ENCODE measurements at places on chromosomes 5 and 9.
A peak's percentile ranks its signal among the peaks of the same experiment; 100 is the strongest.

GRCh38 chr9:79447308-79447605, 124.5 kb upstream of the TLE4 start:
- DNase-seq, result no peak

GRCh38 chr9:72680593-72681282, 159.3 kb downstream of the TMC1 start:
- no peak for DNase-seq

DNA sequence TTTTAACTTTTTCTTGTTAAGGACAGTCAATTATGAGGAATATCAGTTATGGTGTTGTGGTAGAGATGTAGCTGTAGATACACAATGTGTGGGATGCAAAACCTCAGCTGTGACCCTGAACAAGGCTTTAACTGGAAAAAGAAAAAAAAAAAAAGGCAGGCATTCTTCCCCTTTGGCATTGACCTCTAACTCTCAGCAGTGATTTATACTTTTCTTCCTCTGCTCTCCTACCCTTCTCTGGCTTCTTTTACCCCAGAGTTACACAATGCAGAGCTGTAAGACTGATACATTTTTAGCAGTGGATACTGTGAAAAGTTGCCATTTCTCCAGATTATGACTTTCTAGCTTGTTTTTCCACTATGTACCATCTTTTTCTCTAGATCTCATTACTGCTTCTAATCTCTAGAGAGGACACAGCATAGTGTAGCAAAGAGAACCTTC, 2.0 kb downstream of the CTNNAL1 start:
- DNase-seq, result no peak

DNA sequence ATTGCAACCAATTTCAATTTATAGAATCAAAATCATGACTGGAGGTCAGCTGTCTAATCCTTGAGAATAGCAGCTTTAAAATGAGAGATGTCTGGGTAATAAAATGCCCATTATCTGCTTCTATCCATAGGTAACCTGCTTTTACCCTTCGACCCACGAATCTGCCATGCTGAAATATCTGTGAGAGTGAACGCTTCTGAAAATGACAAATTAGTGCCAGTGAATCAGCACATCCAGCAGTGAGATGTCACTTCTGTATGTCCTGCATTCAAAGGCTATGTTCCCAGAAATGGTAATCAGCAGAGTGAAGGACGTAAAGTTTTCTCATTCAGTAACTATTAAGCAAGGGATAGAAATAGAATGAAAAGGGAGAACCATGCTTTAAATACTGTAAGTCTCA, 532.4 kb upstream of the ITGA1 start:
- DNase-seq, result no peak

DNA sequence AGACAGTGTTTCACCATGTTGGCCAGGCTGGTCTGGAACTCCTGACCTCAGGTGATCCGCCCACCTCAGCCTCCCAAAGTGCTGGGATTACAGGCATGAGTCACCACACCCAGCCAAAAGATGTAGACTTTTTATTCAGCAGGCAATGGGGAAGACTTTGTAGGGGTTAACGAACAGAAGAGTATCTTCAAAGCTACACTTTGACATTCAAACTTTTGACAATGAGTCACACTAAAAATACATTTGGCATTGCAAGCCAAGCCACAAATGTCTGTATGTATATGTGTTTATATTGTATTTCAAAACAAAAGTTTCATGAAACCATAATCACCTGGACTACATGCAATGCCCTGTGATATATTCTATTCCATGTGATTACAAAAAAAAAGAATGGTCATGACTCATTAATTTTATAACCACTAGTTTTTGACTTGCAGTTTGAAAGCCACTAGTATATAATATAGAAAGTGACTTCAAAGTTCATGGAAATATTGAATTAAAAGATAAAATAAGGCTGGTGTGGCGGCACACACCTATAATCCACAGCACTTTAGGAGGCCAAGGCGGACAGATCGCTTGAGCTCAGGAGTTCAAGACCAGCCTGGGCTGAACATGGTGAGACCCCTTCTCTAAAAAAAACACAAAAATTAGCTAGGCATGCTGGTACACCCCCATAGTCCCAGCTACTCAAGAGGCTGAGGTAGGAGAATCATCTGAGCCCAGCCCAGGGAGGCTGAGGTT, 8.3 kb downstream of the DIMT1 start:
- no peak for DNase-seq

GRCh38 chr5:180173198-180173544, 35.8 kb downstream of the RASGEF1C start:
- DNase-seq, result no peak

DNA sequence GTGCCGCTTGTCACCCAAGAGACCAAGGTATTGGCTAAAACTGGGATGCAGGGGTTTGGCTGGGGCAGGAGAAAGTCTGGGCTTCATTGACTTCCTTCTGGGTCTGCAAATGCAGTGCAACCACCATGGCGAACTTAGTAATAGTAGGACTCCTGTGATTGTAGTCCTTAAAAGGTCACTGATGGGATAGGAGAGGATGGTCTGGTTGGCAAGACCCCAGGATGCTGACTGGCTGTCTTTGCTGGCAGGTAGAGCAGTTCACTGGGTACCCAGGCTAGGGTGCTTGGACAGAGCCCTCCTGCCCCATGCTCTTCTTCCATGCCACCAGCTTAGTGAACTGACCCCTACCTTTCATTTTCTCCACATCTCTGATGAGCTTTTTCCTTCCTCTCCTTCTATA, 37.2 kb downstream of the ANGPTL2 start:
- no peak for DNase-seq

DNA sequence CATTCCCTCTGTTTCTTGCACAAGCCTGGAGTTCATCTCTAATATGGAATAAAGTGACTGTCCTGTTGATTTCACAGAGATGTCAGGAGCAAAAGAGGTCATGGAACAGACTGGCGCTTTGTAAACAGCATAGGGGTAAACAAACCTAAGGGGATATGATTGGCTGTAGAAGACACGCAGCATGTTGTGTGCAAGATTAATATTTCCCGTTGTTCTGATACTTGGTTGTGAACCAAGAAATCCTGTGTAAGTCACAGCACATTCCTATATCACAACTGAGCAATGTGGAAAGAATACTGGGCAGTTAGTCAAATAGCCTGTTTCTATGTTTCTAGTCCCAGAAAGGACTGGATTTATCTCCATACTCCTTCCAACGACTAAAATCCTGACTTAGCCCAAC, 3.2 kb downstream of the ADAMTS12 start:
- DNase-seq, result no peak

GRCh38 chr9:33170464-33171415, 3.6 kb upstream of the B4GALT1 start:
- DNase-seq, result peak; percentile 67

DNA sequence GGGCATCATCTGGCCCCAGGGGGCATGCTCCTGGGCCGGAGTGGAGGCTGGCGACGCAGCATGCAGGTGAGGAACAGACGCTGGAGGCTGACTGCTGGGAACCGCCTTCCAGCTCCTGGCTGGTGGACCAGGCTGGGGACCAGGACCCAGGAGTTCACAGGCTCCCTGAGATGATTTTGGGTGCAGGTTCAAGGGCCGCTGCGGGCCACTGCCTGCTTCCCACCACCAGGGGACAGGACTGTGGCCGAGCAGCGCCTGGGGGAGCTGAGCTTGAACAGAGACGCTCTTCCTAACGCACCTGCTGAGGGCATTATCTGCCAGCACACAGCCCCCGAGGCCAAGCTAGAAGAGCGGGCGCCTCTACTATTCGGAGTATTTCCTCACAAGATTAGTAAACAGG, 132.1 kb upstream of the RAPGEF1 start:
- DNase-seq, result no peak

GRCh38 chr9:29126783-29127182, 1553.5 kb upstream of the C9orf72 start:
- DNase-seq, result no peak

- no peak for DNase-seq
Measured at GRCh38 chr9:96193236-96193755, 108.7 kb downstream of the HSD17B3 start.

- DNase-seq, result peak; percentile 8
Measured at GRCh38 chr5:148384380-148384737, 601 bp downstream of the FBXO38 start.

GRCh38 chr9:16879416-16879815, 8.9 kb upstream of the BNC2 start:
- no peak for DNase-seq

- no peak for DNase-seq
Measured at GRCh38 chr9:28050046-28050445, 476.8 kb upstream of the C9orf72 start.

- no peak for DNase-seq
Measured at GRCh38 chr5:79581535-79581934, 30.7 kb upstream of the TENT2 start.

DNA sequence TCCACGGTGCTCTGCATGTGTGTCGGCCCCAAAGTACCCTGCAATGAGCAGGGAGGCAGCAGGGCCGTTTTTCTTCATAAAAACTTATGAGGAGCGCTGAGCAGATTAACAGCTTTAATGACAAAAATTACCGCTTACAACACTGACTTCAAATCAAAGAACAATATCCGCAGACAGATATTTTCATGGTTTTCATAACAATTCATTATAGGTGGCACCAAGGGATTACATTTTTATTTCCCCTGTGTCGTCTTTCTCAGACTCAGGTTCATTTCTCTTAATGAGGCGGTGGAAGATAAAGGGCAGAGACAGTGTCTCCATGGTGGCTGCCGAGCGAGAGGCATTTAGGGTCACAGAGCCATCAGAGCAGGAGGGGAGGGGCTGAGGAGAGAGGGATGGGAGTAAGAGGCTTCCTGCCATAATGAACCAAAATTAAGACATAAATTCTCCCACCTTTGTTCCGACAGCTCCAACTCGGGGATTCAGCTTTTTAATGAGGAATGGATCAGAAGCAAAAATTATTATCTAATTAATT, 240.7 kb upstream of the CLINT1 start:
- no peak for DNase-seq

DNA sequence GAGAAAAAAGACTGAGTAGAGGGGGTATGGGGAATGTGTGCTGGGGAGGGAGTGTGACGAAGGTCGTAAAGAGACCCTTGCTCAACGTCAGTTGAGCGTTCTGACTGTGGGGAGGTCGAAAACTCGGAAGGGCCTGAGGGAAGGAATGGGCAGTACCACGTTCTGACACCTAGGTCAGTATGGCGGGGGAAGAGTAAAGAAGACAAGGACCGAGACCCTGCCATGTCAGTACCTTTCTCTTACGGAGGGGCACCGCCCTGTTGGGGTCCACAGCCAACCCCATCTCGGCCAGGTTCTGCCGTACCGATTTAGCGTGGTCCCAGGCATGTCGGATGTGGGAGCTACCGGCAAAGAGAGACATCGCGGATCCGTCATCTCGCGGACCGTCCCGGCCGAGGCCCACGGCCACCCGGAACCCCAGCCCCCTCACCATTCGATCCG, 375 bp downstream of the NOP16 start:
- peak; percentile 35 for DNase-seq

- DNase-seq, result no peak
Measured at GRCh38 chr5:59786334-59786805, 107.2 kb downstream of the PDE4D start.

- DNase-seq, result peak; percentile 13
Measured at GRCh38 chr9:27460226-27461023, 63.7 kb upstream of the IFNK start.

DNA sequence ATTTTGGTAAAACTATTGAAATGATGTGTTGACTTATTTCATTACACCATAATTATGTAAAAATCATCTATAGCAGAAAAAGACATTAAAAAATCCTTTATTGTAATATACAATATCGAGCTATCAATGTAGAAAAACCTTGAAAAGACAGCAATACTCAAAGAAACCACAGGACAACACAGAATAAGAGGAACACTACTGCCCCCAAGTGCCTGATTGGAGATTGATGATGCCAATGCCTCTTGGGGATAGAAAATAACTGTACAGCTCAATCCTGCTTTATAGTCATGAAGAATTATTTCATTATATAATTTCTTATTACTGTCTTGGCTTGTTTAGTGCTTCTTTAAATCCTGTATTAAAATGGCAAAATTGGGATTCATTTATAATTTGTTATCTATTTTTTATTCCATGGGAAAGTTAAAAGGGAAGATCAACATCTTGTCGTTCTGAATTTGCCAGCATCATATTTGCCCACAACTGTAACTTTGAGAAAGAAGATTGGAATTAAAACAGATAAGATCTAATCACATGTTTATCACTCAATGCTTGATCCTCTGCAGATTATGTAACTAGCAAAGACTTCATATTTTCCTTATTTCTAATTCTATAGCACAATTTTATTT, 337.5 kb downstream of the CDH9 start:
- peak; percentile 49 for DNase-seq

DNA sequence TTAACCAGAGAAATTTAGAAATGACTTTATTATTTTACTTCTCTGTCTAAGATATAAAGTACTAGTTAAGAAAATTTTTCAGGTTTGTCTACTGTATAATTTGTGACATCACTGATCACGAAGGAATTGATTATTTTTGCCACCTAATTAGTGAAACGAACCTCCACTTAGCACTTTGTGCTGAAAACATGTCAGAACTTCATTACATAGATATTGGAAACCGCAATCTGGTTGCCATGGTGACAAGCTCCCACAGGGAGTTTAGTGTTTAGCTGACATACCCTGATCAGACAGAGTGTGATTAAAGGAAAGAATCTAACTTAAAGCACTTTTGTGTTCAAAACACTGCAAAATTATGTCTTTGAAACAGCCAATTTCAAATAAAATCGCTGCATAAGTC, 668.4 kb upstream of the CCNG1 start:
- DNase-seq, result no peak

DNA sequence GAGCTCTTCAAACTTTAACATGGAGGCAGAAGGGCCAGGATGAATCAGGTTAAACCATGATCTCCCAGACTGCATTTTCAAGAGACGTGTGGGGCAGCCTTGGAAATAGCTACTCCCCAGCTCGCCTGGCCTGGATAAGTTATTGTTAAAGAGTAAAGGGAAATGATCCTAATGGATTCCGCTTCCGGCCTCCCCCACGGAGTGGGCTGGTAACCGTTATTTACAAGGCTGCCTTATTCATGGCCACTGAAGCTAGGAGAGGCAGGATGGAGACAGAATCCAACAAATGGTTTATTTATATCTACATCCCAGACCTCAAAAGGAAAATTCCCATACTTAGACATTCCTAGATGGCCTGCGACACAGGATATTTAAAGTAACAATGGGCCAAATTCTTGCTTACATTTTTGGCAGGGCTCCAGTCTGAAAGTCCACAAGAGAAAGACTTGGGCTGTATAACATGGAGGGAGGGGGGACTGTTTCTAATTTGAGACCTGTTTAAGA, 27.9 kb downstream of the SPRY4 start:
- no peak for DNase-seq

- no peak for DNase-seq
Measured at GRCh38 chr9:129052592-129052991, 16.2 kb downstream of the MIGA2 start.

GRCh38 chr5:66151491-66151890, 7.4 kb downstream of the SREK1 start:
- DNase-seq, result no peak

GRCh38 chr5:67350618-67351201, 154.1 kb upstream of the CD180 start:
- peak; percentile 58 for DNase-seq

Data from RPMI8226 (cell line).